Naive thymus-derived CD4-positive, alpha-beta T cell (primary cell): ENCODE measurements at places on chromosomes 6 and 20. TPM values are rescaled to one million over a fixed set of nuclear protein-coding genes. Genes with fewer than 3 reads are reported as not detected.

ENPP5 gene
- total RNA-seq: 0.92 TPM

MPIG6B gene
- 0.79 TPM for total RNA-seq

EYS gene
- total RNA-seq: not detected

WFDC10A gene
- total RNA-seq: not detected in 2 replicates

CD164 gene
- total RNA-seq: 202 TPM

EEF1A2 gene
- 1.3 TPM for total RNA-seq

PRSS35 gene
- total RNA-seq: not detected
